ENCODE measurements at places on chromosomes 7 and 10.

DNA sequence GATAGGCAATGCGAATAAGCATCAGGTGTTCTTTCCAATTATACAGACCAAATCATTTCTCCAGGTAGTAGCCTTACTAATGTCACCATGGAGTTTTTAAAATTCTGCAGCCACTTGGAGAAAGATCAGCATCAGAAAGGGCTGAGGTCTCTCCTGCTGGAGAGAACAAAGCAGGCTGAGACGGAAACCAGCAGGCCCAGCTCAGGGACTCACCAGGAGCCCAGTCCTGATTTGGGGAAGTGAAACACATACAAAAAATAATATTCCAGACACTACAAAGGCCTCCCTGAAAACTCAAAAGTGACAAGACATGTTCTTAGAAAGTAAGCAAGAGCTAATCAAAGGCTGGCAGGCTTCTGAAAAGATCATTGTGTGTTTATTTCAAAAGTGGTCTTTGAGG lies 207.1 kb upstream of the GHITM start:
- peak; percentile 14 for DNase-seq

GRCh38 chr7:96061844-96062243 lies 260.1 kb downstream of the SLC25A13 start:
- no peak for DNase-seq

DNA sequence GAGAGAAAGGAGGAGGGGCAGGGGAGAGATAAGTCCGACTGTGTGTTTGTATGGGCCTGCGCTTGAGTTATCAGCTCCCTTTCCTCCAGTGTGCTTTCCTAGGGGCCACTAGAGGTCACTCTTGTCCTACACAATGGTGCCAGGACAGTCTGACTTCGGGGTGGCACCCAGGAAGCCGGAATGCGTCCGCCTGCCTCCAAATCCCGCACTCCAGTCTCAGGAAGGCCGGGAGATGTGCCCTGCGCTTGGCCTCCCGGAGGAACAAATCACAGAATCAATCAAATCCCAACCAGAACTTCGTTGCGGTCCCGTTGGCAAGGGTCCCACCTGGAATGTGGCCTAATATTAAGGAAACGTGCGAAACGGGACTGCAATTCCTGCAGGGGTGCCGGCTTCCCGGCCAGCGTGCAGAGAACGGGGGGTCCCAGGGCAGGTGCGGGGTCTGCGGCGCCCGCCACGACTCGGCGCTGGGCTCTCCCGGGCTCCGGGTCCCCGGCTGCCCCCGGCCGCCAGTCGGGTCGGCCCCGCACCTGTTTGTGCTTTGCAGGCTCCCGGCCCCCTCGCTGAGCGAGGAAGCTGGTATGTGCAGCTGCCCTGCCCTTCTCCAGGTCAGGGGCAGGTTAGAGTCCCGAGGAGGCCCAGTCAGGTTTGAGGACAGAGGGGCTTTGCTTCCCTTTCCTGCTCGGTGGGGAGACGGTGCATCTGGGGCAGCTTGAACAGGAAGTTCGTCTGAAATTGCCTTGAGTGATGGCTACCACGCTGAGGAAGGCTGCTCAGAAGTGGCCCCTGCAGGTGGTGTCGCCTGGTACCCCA lies 21.0 kb upstream of the HPS1 start:
- DNase-seq = peak; percentile 89

DNA sequence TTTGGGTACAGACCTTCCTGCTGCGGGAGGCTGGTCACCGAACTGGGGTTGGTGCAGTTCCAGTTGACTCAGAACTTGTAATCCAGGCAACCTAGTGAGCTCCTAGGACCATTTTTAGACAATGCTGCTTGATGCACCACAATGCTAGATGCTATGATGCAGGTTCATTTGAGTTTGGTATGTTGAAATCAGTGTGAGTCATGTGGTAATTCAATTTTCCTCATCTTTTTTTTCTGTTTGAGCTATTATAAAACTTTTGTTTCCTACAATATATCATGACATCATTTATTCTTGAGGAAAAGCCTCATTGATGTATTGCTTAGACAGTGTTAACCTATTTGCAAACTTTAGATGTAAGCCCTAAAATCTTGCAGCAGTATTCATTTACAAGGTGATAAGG lies 40.9 kb upstream of the MTPN start:
- no peak for DNase-seq

GRCh38 chr7:133836666-133837065 lies 290.5 kb upstream of the LRGUK start:
- no peak for DNase-seq

DNA sequence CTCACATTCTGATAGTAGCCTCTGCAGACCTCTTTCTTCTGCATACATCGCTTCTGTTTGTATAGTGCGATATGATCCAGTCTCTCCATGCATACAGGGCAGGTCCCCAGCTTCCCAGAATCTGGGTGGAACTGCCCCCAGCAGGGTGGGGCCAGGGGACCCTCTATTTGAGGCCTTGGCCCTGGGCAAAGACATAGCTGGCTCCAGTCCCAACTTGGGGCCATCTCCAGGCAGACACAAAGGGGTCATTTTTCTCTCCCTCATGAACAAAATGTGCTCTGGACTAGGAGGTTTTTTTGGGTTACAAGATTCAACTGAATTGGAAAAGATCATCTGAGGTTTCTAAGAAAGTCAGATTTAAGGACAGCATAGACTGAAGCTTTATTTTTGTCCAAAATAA lies 21.1 kb upstream of the HSPA12A start:
- DNase-seq = no peak

- no peak for DNase-seq
Observed at GRCh38 chr7:100023526-100023925, 8.1 kb downstream of the ZKSCAN1 start.

DNA sequence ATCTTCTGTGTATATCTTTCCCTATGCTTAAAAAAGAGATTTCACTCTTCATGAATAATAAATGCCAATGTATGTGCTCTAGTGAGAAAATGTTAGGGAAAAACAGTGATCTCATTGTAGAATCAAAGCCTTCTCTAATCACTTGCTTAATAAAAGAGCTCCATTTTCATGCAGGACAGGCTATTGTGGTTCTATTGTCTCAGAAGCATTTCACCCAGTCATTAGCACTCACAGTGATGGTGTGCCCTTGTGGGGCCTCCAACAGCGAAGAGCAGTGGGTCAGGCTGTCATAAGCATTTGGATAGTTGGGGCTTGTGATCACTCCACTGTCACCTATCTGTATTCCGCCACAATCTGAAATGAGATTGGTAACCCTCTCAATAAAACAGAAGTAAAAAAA lies 83.9 kb upstream of the RSU1 start:
- DNase-seq = no peak

GRCh38 chr10:98299341-98299740 lies 31.3 kb upstream of the LOXL4 start:
- no peak for DNase-seq

DNA sequence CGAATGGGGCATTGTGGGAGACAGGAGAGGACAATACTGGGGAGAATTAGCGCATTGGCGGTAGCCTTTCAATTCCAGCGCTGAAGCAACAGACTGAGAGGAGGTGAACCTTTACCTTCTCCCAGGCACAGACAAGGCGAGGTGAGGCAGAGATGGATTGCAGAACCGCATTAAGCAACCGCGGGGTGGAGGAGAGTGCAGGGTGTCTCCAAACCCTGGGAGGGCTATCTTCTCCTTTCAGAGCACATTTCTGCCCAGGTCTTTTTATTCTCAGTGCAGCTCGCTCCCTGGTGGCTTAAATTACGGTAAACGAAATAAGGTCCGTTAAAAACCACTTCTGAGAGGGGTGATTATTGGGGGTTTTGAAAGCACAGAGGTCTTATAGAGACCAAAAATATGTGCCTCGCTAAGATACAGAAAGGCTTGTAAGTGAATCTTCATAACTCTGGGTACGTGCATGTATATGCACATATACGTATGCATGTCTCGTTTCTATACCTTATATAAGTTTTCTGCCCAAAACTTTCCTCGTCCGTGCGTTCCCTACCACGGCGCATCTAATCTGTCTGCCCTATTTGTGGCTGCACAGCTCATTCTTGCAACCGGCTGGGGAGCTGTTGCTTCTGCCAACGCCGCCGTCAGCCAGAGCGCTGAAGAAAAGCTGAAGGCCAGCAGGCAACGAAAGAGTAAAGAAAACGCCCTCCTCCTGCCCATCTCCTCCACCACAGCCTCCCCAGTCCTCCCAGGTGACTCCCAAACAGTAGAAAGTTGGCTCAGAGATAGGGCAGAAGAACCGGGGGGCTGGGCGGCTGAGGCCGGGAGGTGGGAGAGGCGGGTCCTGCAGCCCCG lies 895 bp upstream of the ZNF804B start:
- DNase-seq = no peak
